ENCODE measurements at places on chromosomes 4 and X. TPM values are rescaled to one million over a fixed set of nuclear protein-coding genes. Genes with fewer than 3 reads are reported as not detected.

The WDR17 gene
- 1.2 TPM for total RNA-seq

The CXCL11 gene
- total RNA-seq: 0.10 TPM

The CRMP1 gene
- total RNA-seq: not detected

The FABP2 gene
- total RNA-seq: not detected

The FGB gene
- not detected for total RNA-seq

Measured in mononuclear cell (primary cell).